ENCODE measurements at places on chromosomes 2 and 18.

DNA sequence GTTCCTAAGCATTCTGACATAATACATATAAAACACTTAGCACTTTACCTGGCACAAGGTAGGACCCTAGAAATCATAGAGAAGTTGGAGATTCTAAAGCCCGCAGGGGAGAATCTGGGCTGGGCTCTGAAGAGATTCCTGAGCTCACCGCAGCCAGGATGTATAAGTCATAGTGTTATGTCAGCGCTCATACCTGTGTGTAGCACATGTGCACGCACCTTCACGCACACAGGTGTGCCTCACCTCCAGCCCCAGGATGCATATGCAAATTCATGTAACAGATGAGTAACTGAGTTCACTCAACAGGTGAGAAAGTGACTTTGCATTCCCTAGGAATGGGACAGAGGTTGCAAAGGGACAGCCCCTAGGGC is 7.9 kb upstream of the SDC1 start:
- DNase-seq = peak; percentile 84

GRCh38 chr18:49561289-49562193 is at the start of gene LIPG:
TSS of gene LIPG (plus strand) at chr18:49562057. CDS start at chr18:49562309, 252 bp downstream.
- peak; percentile 92 for DNase-seq

DNA sequence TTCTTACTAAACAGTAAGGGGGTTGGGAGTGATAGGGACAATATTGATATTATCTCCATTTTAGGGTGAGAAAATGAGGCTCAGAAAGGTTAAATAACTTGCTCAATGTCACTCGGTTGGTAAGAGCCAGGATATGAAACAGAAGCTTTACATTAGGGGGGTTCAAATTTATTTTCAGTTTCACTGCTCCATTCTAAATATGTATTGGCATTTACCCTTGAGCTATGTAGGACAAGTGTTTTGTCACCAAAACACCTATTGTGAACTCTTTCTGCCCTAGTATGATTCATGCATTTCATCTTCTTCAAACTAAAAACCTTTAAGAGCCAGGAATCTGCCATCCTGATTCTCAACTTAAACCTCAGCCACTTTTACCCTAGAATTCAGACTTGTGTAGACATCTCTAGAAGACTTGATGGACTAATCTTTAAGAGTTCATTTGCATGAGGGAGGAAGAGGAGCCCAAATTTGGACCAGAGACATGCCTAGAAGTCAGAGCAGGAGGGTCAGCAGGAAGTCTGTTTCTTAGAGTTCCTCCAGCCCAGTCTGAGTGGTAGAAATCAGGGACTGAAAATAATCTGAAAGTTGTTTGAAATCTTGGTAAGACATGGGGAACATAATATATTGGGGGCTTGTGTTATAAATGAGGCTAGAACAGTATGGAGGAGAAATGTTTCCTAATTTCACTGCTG is 129.4 kb upstream of the ATP5MC3 start:
- DNase-seq = no peak

DNA sequence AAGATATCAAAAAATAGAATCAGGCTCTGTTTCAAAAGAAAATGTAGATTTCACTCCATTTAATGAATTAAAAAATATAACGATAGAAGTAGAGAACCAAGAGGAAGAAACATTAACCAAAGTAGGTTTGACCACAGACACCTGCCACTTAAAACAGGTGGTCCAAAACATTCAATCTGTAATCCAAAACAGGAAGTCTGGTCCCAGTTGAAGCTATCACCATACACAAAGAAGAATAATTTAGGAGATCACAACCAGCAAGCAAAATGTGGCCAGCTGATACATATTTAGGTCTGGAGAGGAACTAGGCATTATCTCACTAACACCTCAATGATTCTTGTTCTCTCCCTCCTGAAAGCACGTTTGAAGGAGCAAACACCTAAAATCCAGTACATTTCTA is 73.1 kb downstream of the FTCDNL1 start:
- no peak for DNase-seq

DNA sequence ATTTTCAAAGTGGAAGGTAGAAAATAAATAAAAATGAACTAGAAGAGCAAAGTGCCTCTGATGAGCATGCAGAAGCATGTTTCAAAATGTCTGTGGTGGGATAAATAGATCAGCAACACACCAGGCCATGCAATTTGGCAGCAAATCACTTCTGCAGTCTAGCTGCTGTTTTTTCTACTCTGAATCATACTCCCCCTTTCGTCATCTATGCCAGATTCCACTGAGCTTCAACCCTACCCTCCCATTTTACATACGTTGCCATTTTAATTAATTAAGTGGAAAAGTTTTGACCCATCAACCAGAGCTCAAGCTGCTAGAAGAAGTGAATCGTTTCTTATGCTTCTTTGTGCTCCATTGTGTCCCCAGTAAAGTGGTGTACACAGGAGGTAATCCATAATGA is 79.3 kb downstream of the NRXN1 start:
- DNase-seq = no peak

- no peak for DNase-seq
Observed at GRCh38 chr2:71882236-71882946, 265.3 kb downstream of the CYP26B1 start.

DNA sequence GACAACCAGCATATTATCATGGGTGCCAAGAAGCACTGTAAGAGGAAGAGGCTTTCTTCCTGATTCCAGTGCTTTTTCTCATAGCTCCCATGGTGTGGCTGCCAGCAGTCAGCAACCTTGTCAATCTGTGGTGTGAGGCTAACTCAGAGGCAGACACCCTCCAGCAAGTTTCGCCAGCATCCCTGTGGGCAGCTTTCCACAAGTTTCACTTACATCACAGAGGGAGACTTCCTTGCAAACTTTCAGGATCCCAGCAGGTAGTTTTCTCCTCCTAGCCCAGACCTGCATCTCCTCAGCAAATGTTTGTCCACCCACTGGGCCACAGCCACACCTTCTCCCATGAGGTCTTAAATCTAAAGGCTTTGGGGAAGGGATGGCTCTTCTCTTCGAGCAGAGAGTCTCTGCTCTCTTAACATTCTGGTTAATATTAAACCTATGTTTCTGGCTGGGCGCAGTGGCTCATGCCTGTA is 9.1 kb downstream of the DNAH7 start:
- DNase-seq = no peak

DNA sequence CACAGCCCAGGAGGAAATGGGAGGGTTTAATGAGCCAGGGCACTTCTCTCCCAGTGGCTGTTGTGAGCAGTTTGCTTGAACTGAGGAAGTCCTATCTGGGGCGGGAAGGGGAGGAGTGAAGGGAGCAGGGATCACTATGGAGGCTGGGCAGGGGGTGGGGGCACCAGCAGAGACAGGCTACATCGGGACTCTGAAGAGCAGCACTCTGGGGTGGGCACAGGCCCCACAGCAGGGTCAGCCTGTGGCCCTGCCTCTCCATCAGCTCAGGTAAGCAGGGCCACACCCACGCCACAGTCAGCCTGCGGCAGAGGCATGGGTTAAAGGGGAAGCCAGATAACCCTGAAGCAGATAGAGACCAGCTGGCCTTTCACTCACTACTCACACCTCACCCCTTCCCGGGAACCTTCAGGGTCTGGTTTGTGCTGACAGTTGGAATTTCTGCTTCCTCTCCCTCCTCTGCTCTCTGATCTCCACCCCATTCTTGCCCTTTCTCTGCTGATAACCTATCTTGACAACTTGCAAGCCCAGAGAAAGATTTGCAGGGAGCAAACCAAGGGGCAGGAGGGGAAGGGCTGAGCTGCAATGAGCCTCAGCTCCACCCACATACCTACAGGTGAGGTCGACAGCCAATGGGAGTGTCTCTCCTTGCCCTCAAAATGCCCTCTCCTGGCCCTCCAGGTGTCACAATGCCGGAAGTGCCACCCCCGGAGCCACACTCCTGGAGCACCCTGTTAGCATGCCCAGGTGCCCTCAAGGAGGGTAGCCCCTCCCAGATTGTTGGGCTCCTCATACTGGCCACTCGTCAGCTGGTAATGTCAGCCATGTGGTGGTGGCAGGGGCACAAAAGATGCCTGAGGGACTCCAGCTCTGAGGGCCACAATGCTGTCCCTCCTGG is 3.7 kb downstream of the SIGLEC15 start:
- DNase-seq = peak; percentile 83

DNA sequence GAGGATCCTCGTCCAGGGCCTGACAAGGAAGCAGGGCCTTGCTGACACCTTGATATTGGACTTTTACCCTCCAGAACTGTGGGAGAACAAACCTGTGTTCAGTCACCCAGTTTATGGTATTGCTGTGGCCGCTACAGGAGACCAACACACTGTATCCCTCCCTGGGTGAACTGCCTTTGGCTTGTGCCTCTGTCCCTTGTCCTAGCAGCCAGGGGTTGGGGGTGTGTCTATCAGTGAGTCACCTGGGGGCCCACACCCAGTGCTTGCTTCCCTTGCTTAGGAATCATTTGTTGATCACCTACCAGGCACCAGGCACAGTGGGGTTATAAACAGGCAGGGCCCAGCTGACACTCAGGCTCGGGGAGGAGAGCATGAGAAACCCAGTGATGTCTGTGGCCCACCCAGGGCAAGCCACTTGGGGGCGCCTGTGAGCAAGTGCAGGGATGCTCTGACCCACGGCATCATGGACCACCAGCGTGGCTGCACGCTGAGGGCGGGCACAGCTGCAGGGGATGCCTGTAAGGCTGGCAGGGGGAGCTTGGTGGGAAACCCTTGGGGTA is 17.1 kb downstream of the TMEM185B start:
- DNase-seq = no peak

- no peak for DNase-seq
Observed at GRCh38 chr18:35050705-35051195, 9.5 kb downstream of the MAPRE2 start.

- DNase-seq = no peak
Observed at GRCh38 chr2:202945-203344, 60.9 kb downstream of the SH3YL1 start.

DNA sequence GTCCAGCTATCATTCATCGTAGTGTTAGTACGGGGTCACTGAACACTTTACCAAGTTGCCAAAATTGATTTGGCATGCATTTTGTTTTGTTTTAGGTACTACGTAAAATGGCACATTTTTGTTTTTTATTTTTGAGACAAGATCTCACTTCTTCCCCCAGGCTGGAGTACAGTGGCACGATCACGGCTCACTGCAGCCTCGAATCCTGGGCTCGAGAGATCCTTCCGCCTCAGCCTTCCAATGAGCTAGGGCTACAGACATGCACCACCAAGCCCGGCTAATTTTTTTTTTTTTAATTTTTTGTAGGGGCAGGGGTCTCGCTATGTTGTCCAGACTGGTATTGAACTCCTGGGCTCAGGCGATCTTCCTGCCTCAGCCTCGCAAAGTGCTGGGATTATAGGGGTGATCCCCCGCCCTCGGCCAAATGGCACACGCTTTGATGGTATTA is 786 bp downstream of the TAF1B start:
- DNase-seq = no peak

- no peak for DNase-seq
Observed at GRCh38 chr2:216761133-216761532, 65.8 kb upstream of the IGFBP5 start.

GRCh38 chr2:152189622-152190495 is 14.3 kb upstream of the STAM2 start:
- DNase-seq = peak; percentile 63

- DNase-seq = no peak
Observed at GRCh38 chr2:168030862-168031624, 216.4 kb downstream of the STK39 start.

DNA sequence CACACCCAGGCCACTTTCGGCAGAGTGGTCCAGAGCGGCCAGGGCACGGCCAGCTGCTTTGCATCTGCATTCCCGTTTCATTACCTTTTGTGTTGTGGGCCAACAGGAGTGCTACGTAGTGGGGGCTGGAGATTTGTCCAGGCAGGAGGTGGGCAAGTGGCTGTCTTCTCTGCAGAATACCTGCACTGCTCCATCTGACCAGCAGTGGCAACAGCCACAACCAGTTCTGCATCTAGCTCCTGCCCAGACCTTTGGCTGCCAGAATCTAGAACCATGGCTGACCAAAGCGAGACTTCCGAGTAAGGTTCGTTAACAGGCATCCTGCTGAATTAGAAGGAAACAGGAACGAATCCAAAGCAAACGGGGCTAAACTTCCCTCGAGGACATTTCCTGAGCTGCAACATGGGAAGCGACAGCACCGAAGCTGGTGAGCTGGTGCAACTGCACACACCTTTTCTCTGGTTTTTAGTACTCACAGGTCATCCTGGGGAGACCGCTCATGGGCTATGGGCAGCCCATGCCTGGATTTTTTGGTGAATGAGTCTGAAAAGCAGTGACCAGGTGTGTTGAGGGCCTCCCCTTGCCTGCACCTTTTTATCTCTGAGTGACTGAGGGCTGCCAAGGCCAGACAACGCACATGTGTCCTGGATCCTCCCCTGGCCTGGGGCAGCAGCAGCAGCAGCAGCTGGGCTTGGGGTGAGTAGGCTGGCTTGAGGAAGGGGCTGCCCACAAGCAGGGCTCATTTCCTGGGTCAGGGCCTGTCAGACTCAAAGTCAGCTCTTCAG is 10.5 kb downstream of the GDF7 start:
- peak; percentile 9 for DNase-seq

GRCh38 chr2:120631724-120632123 is 103.9 kb upstream of the GLI2 start:
- DNase-seq = no peak

- no peak for DNase-seq
Observed at GRCh38 chr18:45417392-45417791, 197.9 kb upstream of the SLC14A2 start.

DNA sequence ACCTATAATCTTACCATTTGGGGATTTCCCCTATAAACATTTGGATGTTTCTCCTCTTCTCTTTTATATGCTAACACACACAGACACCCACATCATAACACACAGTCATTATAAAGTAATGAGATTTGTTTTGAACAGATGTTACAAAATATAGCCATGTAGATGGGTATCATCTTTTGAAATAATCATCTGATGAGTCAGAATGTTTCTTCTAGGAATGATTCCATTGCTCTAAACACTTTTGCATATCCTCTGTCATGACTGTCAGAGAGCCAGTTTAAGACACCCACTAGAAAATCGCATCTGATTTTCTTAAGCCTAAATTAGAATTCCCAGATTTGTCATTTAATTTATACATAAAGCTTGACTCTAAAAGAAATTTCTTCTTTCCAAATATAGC is 442.6 kb downstream of the CMPK2 start:
- no peak for DNase-seq

DNA sequence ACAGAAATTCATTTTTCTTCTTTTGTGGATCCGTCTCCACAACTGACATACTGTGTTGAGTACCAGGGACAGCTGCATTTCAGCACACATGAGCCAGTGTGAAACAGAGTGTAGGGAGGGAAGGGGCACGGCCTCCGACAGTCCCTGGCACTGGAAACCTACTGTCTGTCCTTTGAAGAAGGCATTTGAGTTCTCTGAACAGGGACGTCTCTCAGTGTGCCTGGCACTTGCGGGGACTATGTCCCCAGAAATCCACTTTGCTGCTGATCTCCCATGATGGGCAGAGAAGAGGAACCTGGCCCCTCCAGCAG is 48.1 kb downstream of the PLB1 start:
- DNase-seq = no peak

DNA sequence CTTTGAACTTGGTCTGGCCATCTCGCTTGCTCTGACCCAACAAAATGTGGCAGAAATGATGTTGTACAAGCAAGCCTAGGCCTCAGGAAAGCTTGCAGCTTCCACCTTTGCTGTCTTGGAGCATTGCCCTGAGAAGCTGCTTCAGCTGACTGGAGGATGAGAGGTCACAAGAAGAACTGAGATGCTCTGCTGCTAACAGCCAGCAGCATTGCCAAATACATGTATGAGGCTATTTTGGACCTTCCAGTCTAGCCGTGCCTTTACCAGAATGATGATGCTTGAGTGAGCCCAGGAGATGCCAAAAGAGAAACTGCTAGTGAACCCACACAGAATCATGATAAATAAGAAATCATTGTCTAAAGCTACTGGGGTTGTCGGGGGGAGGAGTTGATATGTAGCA is 13.2 kb upstream of the ITGAV start:
- no peak for DNase-seq

Measured in HT-29 (cell line).